ENCODE measurements at places on chromosomes 12 and 14.

- no peak for DNase-seq
These were observed 57.0 kb upstream of the CDKN3 start for GRCh38 chr14:54339771-54340170.

GRCh38 chr12:19799895-19800602, 360.8 kb downstream of the AEBP2 start:
- DNase-seq = no peak

DNA sequence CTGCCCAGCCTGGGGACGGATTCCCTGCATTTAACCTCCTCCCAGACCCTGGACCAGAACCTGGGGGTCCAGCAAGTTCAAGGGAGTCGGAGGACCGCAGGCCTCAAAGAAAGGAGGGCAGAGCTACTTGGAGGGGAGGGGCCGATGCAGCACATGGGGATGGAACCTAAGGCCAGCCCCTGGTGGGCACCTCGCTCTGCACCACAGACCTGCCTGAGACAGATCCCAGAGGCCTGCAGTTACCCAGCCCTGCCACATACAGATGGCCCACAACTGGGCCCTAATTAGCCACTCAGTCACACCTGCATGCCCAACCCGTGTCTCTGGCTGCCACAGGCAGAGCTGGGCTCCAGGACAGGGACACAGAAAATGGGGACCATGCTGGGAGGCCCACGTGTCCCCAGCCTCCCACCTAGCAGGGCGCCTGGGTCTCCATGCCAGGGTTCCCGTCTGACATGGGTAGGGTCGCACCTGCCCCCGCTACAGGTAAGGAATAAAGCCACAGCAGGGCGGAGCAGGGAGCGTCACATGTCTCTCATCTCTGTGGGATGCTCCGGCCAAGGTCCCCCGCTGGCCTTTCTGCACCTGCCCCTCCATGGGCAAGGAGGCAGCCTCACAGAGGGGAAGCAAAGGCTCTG, 16.7 kb downstream of the AKT1 start:
- DNase-seq = no peak

DNA sequence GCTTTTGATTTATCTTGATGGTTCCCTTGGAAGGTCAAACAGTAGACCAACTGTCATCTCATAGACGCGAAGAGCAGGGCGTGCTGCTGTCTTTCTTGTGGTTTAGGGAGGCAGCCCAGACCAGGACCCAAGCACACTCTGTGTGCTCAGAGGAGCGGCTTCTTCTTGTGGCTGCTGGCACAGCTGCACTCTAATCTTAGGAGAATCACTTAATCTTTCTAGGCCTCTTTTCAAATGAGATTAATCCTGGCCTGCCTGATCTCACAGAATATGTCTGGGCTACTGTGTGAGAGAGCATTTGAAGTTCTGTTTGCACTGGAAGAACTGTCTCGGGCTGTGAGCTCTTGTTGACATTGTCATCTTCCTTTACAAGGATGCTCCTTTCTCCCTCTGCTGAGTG, 60.0 kb upstream of the TRAF3 start:
- no peak for DNase-seq
